ENCODE measurements at places on chromosomes 4 and X.

GRCh38 chr4:47551682-47552081 lies 66.6 kb downstream of the ATP10D start:
- no peak overlapping the region for H3K27ac ChIP-seq
- no peaks in the 10 kb centered on the region for H3K27me3 ChIP-seq
- H3K4me1 ChIP-seq, result no peaks in the 10 kb centered on the region

- no peak overlapping the region for H3K4me3 ChIP-seq
- H3K36me3 ChIP-seq, result no peaks in the 10 kb centered on the region
- DNase-seq, result no peak
These were observed 205.1 kb upstream of the TLL1 start for GRCh38 chr4:165667969-165668368.

GRCh38 chr4:154744341-154744926 lies 634 bp downstream of the LRAT start:
- H3K27ac ChIP-seq, result no peak overlapping the region
- no peaks in the 10 kb centered on the region for H3K36me3 ChIP-seq
- H3K4me1 ChIP-seq, result peaks cover 22% of the 10 kb centered on the region
- peaks cover 26% of the 10 kb centered on the region for H3K27me3 ChIP-seq

GRCh38 chrX:133171962-133172708 lies 46.0 kb downstream of the TFDP3 start:
- no peak overlapping the region for H3K4me3 ChIP-seq
- no peak overlapping the region for H3K27ac ChIP-seq
- no peak for DNase-seq

DNA sequence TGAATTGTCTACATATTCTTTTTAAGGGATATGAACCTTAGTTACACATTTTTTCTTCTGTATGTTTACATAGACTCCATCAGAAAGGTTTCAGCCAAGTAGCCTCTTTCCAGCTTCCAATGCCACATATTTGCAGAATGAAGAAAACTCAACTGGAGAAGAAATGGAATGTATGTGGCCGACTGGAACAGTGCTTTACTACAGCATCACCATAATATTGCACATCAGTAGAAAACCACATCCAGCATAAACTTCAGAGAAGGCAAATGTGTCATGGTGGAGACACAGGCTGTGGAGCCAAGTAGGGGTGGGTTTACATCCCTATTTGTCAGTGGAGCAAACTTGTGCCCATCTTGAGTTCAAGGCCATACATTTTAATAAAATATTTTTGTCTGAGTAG lies 204.8 kb upstream of the LDB2 start:
- no peaks in the 10 kb centered on the region for H3K4me1 ChIP-seq
- no peaks in the 10 kb centered on the region for H3K27me3 ChIP-seq
- H3K36me3 ChIP-seq, result no peaks in the 10 kb centered on the region
- no peak overlapping the region for H3K4me3 ChIP-seq
